ENCODE measurements at places on chromosomes 2 and 18.
A peak's percentile ranks its signal among the peaks of the same experiment; 100 is the strongest.

GRCh38 chr2:179467111-179467510 lies 202.5 kb upstream of the SESTD1 start:
- no peak for DNase-seq

DNA sequence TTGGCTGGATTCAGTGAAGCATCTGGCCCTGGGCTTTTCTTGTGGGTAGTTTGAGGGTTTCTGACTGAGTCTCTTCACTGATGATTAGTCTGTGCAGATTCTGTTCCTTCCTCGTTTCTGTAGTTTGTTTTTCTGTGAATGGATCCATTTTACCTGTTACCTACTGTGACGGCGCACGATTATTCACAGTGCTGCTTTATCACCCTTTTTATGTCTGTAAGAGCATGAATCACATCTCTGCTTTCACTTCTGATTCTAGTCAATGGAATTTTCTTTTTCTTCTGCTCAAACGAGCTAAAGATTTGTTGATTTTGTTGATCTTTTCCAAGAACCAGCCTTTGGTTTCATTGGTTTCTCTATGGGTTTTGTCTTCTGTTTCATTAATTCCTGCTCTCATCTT lies 60.8 kb downstream of the SLC66A2 start:
- DNase-seq = no peak

DNA sequence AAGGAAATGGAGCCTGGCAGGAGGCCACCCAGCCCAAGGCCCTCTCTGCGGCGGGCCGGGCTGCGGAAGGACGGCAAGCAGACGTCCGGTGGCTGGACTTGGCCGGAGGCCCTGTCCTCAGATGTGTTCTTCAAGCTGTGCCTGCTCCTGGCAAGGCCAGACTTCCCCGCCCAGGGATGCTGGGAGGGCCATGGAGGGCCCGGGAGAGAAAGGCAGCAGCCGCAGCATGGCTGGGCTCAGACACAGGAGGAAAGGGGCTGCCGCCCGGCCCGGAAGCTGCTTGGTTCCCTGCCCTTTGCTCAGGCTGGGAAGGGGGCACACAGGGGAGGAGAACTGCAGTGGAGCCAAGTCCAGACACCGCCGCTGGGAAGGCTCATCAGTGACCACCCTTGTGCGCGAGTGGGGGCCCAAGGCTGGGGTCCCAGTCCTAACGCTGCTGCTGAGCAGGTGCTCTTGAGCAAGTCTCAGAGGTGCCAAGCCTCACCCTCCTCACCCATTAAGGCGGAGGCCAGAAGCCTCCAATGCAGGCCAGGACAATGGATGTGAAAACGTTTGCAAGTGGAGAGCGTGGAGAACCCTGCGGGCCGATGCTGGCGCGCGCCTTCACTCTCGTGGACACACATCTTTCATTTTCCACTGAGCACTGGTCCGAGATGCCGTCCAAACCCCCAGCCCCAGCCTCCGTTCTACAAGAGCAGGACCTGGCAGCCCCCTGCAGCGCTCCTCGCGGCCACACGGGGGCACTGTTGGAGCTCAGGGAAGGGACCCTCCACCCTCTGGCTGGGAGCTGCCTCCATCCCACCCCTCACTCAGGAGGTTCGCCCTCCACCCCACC lies 7.9 kb downstream of the CROCC2 start:
- DNase-seq = peak; percentile 24

- peak; percentile 56 for DNase-seq
Measured at GRCh38 chr2:12717191-12718014, 667 bp downstream of the TRIB2 start.

- no peak for DNase-seq
Measured at GRCh38 chr18:477565-477964, 22.9 kb downstream of the COLEC12 start.

DNA sequence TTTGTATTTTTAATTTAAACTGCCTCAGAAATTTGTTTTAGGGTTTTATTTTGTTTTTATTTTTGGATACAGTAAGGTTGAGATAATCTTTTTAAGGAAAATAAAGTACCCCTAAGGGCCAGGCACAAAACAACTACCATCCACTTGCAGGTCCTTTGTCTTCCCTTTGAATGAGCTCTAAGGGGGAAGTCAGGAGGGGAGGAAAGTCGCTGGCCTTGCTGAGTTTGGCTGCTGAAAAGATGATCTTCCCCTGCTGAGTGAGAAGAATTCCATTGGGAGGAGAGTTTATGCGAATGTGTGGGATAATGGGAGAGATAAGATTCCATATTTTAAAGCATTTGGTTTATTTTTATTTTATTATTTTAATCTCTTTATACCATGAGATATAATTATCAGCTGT lies 100.7 kb downstream of the ARHGAP15 start:
- DNase-seq = no peak

DNA sequence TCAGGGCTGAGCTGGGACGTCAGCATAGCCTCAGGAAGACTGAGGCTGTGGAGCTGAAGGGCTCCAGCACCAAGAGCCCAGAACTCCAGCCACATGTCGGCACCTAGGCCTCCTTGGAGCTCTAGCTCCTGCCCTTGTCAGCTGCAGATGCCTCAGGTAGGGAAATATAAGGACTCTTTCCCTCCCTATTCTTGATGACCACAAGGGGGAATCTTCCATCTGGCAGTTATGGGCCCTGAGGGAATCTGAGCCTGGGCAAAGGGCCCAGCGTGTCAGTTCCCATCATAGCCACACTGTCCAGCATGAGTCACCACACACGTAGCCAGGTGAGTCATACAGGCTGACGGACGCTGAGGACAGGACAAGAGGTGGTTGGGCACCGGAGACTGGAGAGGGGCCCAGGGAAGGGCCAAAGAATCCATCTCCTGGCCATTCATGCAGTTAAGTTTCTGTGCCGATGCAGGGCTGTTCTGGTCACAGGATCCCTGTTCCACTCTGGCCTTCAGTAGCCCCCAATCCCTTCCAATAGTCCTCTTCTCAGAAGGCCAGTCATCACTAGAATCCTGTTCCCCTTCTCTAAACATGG lies 1.8 kb downstream of the MPV17 start:
- no peak for DNase-seq

- DNase-seq = no peak
Measured at GRCh38 chr18:76188097-76188496, 306.9 kb downstream of the ZNF516 start.

DNA sequence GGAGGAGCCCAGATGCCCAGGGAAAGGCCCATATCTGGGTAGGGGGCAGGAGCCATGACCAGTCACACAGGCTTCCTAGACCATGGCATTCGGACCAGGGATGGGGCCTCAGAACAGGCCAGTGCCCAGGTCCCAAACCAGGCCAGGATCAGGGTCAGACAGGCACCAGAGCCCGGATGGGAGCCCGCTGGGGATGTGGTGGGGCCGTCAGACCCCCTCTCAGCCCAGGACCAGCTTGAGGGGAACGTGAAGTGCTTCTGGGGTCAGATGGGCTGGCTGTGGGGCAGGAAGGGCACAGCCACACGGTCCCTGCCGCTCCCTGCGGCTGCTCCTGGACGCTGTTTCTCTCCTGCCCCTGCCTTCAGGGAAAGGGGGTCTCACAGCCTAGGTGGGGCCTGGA lies 39.1 kb downstream of the SNED1 start:
- no peak for DNase-seq

DNA sequence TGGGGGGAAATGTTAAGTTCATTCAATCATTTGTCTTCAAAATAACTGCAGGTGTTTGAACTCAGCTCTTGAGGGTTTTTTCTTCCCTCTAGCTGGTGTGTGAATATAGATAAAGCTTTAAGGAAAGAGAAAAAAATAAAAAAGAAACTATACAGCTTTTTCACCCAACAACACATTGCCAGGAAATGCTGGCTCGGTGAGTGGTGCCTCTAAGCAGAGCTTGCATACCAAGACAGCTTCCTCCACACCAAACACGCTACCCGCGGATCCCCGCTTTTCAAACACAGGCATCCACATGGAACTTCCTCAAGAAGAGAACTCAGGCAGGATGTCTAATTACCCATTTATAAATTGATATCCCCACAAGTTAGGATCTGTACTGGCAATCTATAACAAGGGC lies 69.8 kb upstream of the TANK start:
- DNase-seq = peak; percentile 80

DNA sequence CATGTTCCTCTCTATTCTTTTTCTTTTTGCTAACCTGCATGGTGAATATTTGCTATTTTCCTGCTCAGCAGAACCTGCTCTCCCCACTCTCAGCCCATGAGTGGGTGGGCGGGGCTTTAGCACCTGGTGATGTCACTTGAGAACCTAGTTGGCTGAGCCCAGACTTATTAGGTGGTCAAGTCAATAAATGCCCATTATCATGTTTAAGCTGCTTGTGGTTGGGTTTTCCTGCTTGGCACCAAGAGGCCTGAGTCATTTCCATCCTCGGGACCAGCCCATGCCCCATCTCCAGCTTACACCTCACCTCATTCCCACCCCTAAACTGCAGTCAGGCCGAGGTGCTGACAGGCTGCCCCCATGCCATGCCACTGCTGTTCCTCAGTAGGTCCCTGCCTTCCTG lies 226.6 kb downstream of the ANKRD30B start:
- no peak for DNase-seq

- DNase-seq = no peak
Measured at GRCh38 chr2:233728723-233729301, at the start of gene UGT1A3. Gene UGT1A3 (plus strand): TSS chr2:233729042. CDS start chr2:233729127, 85 bp downstream.

DNA sequence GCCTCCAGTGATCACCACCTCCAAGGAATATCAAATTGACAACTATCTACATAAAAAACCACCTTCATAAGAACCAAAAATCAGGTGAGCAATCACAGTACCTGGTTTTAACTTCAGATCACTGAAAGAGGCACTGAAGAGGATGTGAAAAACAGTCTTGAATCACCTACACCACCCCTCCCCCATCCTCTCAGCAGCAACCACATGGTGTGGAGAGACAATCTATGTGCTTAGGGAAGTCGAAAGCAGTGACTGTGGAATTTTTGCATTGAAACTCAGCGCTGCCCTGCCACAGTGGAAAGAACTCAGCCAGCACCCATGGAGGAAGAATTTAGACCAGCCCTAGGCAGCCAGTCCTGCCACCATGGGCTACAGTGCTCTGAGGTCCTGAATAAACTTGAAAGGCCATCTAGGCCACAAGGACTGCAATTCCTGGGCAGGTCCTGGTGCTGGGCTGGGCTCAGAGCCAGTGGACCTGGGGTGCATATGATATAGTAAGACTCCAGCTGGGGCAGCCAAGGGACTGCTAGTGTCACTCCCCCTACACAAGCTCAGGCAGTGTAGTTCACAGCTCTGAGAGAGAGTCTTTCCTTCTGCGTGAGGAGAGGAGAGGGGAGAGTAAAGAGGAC lies 75.6 kb downstream of the ATL2 start:
- no peak for DNase-seq

GRCh38 chr2:39350658-39351057 lies 86.4 kb downstream of the MAP4K3 start:
- no peak for DNase-seq

DNA sequence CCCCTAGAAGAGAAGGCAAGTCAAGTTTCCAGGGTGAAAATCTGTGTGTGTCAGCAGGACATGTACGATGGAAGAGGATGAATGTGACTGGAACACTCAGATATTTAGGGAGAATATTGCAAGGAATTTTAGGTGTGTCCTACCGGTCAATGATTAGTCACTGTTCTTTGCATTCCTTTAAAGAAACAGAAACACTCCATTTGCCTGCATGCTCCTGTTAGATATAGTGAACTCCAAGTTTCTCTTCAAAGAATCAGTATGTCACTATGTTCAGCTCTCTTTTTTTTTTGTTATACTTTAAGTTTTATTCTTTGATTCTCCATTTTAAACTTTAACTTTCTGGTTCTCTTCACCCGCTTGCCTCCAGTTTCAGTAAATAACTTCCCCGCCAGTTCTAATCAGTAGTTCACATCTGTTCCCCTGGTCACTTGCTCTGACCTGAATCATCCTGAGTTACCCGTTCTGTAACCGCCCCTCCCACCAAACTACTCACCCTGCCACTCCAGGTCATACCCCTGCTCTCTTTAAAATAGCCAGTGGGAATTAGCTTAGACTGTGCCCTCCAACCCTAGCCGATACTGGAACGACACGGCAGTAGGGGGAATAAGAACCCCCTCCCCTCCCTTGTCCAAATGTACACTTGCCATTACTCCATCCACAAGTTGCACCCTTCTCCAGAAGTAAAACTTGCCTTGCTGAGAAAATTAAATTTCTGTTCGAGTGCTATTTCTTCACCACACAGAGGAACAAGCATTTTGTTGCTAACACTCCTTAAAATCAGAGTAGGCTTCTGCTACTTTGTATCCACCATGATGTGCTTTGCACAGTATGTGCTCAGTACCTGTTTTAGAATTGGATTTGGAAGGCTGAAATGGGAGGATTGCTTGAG lies 268.4 kb downstream of the METTL4 start:
- no peak for DNase-seq

DNA sequence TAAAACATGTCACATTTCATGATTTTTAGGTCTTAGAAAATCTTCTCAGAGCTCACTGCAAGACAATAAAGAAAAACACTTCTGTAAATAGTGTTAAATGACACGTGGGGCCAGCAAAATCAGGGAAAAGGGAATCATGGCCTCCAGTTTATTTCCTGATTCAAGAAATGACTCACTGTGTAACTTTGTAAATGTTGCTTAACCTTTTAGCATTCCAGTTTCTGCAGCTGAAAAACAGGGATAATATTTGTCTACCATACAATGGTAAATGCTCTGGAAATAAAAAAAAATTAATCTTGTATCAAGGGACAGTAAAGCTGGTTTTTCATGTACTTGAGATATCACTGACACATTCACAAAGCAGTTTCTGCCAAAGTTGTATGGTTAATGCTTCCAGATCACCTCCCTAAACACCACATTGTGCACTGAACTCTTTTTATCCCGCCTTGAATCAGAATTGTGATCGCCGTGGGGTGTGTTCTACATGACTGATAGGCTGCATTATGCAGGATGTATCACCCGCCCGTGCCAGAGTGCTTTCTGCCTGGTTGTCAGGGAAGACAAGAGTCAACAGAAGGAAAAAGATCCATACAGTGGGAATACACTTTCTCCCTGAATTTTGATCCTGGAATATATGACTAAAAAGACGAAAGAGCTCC lies 238.8 kb downstream of the IKZF2 start:
- no peak for DNase-seq

DNA sequence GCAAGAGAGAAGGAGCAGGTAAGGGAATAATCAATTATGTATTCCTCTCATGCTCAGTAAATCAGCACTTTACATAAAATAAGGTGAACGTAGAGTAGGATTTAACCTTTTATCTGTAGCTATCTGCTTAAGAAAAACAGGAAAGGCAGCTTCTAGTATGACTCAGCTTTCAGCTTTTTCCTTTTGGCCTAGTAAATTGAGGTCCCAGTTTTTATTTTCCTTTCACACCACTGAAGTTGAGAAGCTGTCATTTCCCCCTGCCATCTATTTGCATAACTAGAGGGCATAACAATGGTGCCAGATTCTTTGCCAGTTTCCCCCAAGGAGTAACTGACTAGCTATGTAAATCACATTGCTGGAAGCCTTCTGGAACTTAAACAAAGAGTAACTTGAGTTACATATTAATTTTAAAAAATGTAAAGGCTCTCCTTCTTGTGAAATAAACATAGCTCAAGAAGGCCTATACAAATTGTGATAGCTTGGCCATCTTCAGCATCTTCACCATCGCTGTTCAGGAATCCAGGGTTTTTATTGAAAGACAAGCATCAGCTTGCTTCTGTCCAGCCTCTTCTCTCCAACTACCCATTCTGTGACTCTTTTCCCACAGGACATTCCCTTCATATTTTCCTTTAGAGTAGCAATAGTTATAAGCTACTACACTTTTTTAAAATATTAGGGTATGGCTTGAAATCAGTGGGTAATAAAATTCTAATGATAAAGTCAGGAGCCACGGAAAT lies 97.0 kb downstream of the KYNU start:
- no peak for DNase-seq
